ENCODE measurements at places on chromosomes 7 and 10. TPM values are rescaled to one million over a fixed set of nuclear protein-coding genes. Genes with fewer than 3 reads are reported as not detected.

PNLIPRP1 gene
- not detected for polyA plus RNA-seq

TEX36 gene
- not detected for polyA plus RNA-seq

HACD1 gene
- 5.2 TPM for polyA plus RNA-seq

DNAJB6 gene
- polyA plus RNA-seq: 192 TPM

PAOX gene
- polyA plus RNA-seq: 5.3 TPM

ACSL5 gene
- not detected for polyA plus RNA-seq

GNG11 gene
- polyA plus RNA-seq: 4.7 TPM

SFTPA2 gene
- 0.28 TPM for polyA plus RNA-seq

TAS2R41 gene
- not detected for polyA plus RNA-seq

ZRANB1 gene
- 9.2 TPM for polyA plus RNA-seq

STAG3 gene
- polyA plus RNA-seq: 2.1 TPM

CHN2 gene
- 20.8 TPM for polyA plus RNA-seq

NEUROG3 gene
- not detected for polyA plus RNA-seq

SEC24C gene
- 14.2 TPM for polyA plus RNA-seq

Data from Purkinje cell (primary cell).